B cell (primary cell): ENCODE measurements at places on chromosomes 5 and 9. TPM values are rescaled to one million over a fixed set of nuclear protein-coding genes. Genes with fewer than 3 reads are reported as not detected.
A peak's percentile ranks its signal among the peaks of the same experiment; 100 is the strongest.

- DNase-seq, result no peak
- no peaks in the 10 kb centered on the region for H3K27me3 ChIP-seq
- no peaks in the 10 kb centered on the region for H3K36me3 ChIP-seq
- no peak overlapping the region for H3K27ac ChIP-seq
- peaks cover 8% of the 10 kb centered on the region for H3K4me1 ChIP-seq
Measured at GRCh38 chr5:40801771-40802562, 3.8 kb upstream of the PRKAA1 start.

DNA sequence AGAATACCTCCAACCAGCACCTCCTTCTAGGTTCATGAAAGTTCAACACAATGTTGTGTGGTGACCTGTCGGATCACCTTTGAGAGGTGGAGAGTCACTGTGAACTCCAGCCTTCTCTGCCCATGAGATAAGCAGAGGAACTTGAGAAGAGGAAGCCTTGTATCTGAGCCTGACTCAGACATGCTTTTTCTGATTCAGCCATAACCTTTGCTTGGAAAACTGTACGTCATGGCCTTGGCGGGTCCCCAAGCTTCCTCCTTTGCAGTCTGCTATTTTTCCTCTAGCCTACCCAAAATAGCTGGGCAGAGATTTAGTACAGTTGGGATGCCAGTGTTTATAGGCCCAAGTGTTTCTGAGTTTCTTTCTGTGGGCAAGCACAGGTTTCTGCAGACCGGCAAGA is 274.7 kb downstream of the CETN3 start:
- no peaks in the 10 kb centered on the region for H3K36me3 ChIP-seq
- H3K27ac ChIP-seq, result no peak overlapping the region
- peaks cover 19% of the 10 kb centered on the region for H3K4me1 ChIP-seq
- no peak overlapping the region for H3K4me3 ChIP-seq
- H3K27me3 ChIP-seq, result no peaks in the 10 kb centered on the region

GRCh38 chr5:122354293-122354692 is 42.3 kb downstream of the SNCAIP start:
- no peak overlapping the region for H3K27ac ChIP-seq
- H3K36me3 ChIP-seq, result no peaks in the 10 kb centered on the region
- H3K27me3 ChIP-seq, result no peaks in the 10 kb centered on the region
- no peak overlapping the region for H3K4me3 ChIP-seq
- no peak for DNase-seq
- H3K4me1 ChIP-seq, result no peaks in the 10 kb centered on the region

DNA sequence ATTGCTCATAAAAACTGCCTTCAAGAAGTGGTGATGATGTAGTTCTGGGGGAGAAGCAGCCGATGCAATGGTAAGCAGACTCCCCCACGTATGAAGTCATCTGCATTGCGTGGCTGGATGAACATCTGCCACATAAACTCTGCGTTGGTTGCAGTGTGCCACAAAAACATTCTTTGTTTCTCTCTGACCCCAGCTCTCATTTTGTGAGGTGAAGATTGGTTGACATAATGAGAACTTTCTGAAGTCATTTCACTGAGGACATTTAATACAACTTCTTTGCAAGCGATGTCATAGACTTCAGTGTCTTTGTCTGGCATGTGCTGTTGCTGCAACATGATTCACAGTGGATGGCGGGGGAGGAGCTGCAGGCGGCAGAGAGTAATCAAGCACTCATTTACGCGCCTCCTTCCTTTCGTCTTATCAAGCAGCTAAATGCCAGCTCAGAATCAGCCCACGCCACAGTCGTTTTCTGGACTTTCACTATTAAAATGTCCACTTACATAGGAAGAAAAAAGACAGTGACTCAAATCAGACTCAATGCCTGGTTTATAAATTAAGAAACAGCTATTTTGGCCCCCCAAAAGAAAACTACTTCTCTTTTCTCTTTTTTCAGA is 91.5 kb upstream of the NFIL3 start:
- no peak overlapping the region for H3K27ac ChIP-seq
- no peaks in the 10 kb centered on the region for H3K36me3 ChIP-seq
- peaks cover 2% of the 10 kb centered on the region for H3K4me1 ChIP-seq
- no peak for DNase-seq
- no peak overlapping the region for H3K4me3 ChIP-seq
- no peaks in the 10 kb centered on the region for H3K27me3 ChIP-seq

DNA sequence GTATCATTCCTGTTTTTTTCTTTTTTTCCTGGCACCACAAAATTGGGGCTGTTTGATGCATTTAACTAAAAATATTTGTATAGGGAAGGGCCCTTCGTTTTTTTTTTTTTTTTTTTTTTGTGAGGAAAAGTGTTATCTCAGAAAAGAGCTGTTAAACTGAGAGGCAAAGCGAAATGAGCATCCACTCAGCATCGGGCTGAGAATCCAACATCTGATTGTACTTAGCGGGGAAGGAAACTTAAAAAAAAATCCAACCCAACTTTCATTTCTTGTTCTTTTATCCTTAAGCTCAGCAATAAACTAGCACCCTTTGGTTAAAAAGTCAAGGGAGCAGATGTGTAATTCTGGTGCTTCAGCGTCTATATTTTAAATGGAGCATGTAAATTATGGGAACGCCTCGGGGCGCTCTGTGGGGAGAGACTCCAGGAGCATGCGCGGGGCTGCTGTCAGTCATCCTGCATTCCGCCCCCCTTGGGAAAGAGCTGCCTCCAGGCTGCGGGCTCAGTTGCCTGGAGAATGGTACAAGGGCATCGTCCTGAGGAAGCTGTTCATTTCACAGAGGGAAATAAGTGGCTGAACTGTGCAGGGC is 33.3 kb downstream of the DMRT2 start:
- DNase-seq, result no peak
- H3K36me3 ChIP-seq, result no peaks in the 10 kb centered on the region
- no peak overlapping the region for H3K27ac ChIP-seq
- H3K4me1 ChIP-seq, result no peaks in the 10 kb centered on the region

GRCh38 chr5:170755679-170756456 is 27.7 kb upstream of the GABRP start:
- H3K27me3 ChIP-seq, result no peaks in the 10 kb centered on the region
- H3K36me3 ChIP-seq, result no peaks in the 10 kb centered on the region
- H3K4me3 ChIP-seq, result no peak overlapping the region

- H3K27ac ChIP-seq, result peak overlapping the region; percentile 8
- peaks cover 30% of the 10 kb centered on the region for H3K36me3 ChIP-seq
- H3K4me3 ChIP-seq, result peak overlapping the region; percentile 73
- no peaks in the 10 kb centered on the region for H3K27me3 ChIP-seq
- no peak for DNase-seq
Measured at GRCh38 chr9:130694205-130694604, 625 bp downstream of the EXOSC2 start.

- peaks cover 13% of the 10 kb centered on the region for H3K4me1 ChIP-seq
- DNase-seq, result no peak
- H3K27me3 ChIP-seq, result no peaks in the 10 kb centered on the region
- H3K4me3 ChIP-seq, result no peak overlapping the region
- H3K27ac ChIP-seq, result no peak overlapping the region
Measured at GRCh38 chr5:14240359-14240758, 97.2 kb downstream of the TRIO start.

DNA sequence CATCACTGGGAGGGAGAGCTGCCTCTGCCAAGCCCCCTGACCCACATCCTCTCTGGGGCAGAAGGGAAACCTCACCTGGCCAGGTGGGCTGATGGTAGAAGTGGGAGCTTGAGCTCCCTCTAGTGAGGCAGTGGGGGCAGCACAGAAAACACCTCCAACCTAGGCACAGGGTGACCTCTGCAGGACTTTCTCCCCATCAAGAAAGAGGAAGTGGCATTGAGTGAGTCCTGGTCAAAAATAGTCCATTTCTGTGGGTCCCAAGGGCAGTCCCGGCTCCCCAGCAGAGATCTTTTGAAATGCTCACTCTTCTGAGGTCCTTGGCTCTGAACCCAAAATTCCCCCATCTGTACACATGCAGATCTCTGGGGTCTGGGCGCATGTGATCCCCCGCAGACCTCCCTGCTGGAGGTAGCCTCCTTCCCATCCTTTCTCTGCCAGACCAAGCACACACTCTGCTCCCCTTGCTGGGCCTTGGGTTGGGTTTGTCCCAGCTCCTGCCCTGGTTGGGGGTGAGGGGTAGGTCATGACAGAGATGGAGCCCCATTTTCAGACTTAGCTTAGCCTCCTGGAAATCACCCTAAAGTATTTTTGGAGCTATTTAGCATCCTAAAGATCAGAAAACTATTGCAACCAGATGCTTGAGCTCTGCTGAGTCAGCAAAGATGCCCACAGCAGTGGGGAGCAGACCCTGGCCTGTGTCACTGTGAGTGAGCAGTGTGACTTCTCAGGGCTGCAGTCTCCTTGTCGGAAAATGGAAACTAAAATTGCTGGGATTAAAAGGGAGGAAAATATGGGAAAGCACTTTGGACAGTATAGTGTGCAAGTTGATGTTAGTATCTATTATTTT is 41.6 kb upstream of the LCP2 start:
- H3K27ac ChIP-seq, result no peak overlapping the region
- no peak overlapping the region for H3K4me3 ChIP-seq
- peaks cover 12% of the 10 kb centered on the region for H3K4me1 ChIP-seq
- DNase-seq, result peak; percentile 75
- H3K36me3 ChIP-seq, result no peaks in the 10 kb centered on the region
- no peaks in the 10 kb centered on the region for H3K27me3 ChIP-seq

GRCh38 chr5:51276250-51276649 is 107.0 kb upstream of the ISL1 start:
- no peaks in the 10 kb centered on the region for H3K4me1 ChIP-seq
- H3K27me3 ChIP-seq, result no peaks in the 10 kb centered on the region
- no peak overlapping the region for H3K27ac ChIP-seq
- no peaks in the 10 kb centered on the region for H3K36me3 ChIP-seq
- no peak for DNase-seq

FBXO4 gene
- 17.1 and 17.9 TPM in 2 replicates for total RNA-seq

ISL1 gene
- total RNA-seq, result not detected in 2 replicates

TMEM267 gene
- total RNA-seq, result 15.0 and 17.6 TPM in 2 replicates

NXNL2 gene
- total RNA-seq, result not detected in 2 replicates

STXBP1 gene
- total RNA-seq, result 0.62 and 0.78 TPM in 2 replicates

FBLL1 gene
- not detected in 2 replicates for total RNA-seq

MGAT4B gene
- 139 and 165 TPM in 2 replicates for total RNA-seq

DOCK2 gene
- 330 and 342 TPM in 2 replicates for total RNA-seq

MAPK9 gene
- 39.7 and 40.4 TPM in 2 replicates for total RNA-seq

CDH18 gene
- not detected in 2 replicates for total RNA-seq

KIF12 gene
- not detected in 2 replicates for total RNA-seq
